ENCODE measurements at places on chromosomes 12 and 14.

- no peak for DNase-seq
These were observed 56.4 kb downstream of the UBR7 start for GRCh38 chr14:93263416-93263815.

- no peak for DNase-seq
These were observed 1.1 kb downstream of the ADSS1 start for GRCh38 chr14:104724981-104725771.

- DNase-seq: no peak
These were observed 7.2 kb downstream of the DNAI7 start for GRCh38 chr12:25187781-25188180.

DNA sequence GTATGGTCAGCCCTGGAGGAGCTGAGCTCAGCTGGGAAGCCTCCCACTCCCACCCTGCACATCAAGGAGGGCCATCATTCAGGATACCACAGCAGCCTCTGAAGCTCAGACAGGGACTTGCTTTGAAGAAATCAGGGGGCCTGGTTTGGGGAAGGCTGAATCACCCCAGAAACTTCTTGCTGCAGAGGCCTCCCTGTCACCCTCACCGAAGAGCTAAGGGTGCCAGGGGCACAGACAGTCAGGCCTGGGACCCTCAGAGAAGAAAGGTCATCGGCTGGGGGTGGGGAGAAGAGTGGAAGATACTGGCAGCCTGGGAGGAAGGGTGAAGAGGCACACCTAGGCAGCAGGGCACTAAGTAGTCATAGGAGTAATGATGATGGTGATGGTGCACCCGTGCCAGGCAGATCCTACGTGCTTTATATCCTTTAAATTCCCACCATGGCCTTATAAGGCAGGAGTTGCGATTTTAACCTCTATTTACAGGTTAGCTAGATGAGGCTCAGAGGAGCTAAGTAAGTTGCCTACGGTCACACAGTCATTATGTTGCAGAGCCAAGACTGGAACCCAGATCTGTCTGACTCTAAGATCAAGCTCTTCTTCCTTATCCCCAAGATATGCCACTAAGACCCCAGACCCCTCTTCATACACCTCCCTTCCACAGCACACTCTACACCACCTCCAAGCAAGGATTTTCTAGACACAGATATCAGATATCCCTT, 28.5 kb upstream of the PNMA1 start:
- no peak for DNase-seq

DNA sequence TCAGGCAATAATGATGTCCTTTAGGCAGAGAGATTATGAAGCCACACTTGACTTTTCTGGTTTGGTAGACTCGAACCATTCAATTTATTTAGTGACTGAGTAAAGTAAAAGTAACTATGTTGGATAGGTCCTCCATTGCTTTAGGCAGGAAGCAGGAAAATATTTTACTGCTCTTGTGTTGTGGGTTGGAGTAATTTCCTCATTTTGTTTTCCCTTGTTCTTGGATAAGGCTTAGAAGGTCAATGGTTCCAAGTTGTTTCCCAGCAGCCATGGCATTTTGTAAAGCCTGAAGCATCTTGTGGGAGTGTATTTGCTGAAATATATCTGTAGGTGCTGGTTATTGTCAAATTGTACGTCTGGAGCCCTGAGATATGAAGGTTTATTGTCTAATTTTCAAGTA, 161.2 kb upstream of the SLC38A2 start:
- no peak for DNase-seq

- no peak for DNase-seq
These were observed 32.4 kb downstream of the EPS8 start for GRCh38 chr12:15756822-15757221.

GRCh38 chr12:1801303-1801975, 18.9 kb upstream of the LRTM2 start:
- DNase-seq: no peak

- no peak for DNase-seq
These were observed 21.7 kb upstream of the NUP107 start for GRCh38 chr12:68665016-68665569.

GRCh38 chr12:31813305-31813704, 84.5 kb upstream of the AMN1 start:
- no peak for DNase-seq

DNA sequence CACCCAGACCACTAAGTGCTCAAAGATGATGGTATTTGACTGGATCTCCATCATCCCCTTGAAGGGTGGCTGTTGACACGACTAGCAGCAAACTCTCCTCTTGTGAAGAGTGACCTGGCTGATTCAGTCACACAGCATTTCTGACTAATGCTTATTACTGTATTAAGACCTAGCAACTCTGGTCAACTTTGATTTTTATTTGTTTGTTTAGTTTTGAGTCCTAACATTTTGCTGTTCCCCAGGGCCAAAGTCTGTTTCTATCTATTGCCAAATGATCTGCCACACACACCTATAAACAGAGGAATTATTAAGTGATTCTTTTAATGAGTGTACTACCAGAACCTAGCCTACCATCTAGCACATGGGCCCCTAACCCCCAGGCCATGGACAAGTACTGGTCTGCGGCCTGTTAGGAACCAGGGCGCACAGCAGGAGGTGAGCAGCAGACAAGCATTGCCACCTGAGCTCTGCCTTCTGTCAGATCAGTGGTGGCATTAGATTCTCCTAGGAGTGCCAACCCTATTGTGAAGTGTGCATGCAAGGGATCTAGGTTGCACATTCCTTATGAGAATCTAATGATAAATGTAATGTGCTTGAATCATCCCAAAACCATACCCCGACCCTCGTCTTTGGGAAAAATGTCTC, 120.0 kb downstream of the RPS6KA5 start:
- no peak for DNase-seq

DNA sequence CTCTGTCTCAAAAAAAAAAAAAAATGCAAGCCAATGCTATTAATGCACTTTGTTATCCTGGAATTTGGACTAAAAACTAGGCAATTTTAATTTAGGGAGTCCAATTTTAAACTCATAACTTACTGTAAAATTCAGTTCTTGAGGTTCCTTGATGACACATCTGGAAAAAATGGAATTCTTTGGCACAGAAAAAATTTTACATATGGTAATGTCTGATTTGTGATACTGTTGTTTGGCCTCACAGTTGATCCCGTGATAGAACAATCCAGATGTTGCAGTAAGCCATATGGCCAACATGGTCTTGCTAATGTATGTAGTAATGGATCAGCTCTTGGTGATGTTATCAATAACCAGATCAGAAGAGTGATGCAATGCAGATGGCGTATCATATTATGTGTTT, 1089.8 kb downstream of the FLRT2 start:
- DNase-seq: no peak

DNA sequence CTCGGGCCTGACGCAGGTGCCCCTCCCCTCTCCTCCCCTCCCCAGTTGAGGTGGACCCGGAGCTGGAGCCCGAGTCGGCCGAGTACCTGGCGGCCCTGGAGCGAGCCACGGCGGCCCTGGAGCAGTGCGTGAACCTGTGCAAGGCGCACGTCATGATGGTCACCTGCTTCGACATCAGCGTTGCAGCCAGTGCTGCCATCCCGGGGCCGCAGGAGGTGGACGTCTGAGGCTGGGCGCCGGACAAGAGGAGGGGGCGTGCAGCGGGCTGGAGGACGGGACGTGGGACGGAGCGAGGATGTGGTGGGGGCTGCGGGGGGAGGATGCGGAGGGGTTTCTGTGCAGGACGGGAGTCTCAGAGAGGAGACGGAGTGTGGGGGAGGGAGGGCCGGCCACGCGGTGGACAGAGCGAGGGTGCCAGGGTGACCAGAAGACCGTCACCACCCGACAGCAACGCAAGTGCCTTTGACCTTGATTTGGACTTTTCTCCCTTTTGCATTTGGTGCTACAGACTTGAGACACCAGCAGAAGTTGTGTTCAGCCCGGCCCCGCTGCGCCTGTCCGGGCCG, 41.3 kb downstream of the KIF26A start:
- no peak for DNase-seq

DNA sequence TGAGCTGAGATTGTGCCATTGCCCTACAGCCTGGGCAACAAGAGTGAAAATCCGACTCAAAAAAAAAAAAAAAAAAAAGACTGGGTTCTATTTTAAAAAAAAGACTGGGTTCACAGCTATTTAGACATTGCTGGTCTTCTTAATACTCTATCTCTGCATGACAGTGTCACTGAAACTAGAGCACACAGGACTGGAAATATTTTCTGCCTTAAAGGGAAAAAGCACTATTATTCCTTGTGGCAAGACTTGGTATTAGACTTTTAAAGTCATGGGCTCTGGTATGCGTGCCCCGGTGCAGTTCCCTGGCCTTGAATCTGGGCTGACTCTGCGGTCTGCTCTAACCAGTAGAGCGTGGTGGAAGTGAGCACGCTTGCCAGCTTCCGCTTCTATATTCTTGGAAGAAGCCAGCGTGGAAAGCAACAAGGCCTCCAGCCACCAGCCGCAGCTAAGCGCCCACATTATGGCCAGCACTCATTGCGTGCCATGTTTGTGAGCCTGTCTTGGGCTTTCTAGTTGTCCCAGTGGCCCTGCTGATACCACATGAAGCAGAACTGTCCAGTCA, 31.3 kb downstream of the PRKAB1 start:
- no peak for DNase-seq

DNA sequence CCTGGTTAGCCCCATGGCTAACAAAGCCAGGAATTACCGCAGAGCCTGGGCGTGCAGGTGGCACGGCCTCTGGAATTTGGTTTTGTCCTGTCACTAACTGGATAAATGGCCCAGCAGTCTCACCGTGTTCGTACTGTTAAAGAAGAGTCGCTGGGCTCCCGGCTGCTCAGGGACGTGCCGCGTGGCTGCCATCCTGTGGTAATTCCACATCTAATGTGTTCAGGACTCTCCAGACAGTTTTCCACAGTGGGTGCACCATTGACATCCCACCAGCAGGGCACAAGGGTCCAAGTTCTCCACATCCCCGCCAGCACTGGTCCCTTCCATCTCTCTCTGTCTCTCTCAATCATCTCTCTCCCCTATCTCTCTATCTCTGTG, 19.6 kb downstream of the NOC4L start:
- no peak for DNase-seq

DNA sequence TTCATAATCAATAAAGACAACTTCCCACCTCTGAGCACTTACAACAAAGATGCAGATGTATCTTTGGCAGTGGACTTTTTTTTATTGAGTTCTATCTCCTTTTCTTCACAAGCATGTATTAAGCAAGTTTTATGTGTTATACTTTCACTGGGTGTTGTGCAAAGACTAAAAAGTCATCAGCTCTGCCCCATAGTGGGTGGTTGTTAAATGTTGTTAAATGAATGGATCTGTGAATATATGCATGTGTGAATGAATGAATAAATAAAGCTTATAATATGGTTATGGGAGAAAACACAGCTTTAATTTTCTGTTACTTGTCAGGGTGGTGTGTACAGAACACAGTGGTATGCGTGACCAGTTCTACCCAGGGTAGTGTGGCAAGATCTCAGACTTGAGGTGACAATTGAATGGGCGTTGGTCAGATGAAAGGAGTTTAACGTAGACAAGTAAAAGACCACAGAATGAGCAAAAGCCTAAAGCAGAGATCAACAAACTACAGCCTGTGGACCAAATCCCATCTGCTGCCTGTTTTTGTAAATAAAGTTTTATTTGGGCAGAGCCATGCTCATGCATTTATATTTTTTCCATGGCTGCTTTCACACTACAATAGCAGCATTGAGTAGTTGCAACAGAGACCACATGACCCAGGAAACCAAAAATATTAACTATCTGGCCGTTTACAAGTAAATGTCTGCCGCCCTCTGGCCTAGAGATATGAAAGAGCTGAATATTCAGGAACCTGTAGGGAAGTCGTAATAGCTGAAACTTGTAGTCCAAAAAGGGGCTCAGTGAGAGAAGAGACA, 207.4 kb upstream of the EEA1 start:
- no peak for DNase-seq

DNA sequence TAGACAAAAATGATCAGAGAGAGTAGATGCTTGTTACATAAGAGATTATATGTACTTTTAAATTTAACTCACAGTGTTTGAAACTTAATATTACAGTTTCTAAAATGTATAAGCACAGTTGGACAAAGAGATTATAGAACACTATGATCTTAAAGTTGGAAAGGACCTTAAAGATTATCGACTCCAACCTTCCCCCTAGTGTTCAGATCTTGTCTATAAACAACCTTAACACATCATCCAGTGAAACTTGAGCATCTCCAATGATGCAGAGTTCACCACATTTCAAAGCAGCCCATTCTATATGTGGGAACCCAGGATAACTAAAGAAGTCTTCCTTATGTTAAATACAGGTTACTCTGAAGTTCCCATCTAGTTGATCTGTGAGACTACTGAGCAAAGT, 480.8 kb downstream of the RMST start:
- DNase-seq: no peak

DNA sequence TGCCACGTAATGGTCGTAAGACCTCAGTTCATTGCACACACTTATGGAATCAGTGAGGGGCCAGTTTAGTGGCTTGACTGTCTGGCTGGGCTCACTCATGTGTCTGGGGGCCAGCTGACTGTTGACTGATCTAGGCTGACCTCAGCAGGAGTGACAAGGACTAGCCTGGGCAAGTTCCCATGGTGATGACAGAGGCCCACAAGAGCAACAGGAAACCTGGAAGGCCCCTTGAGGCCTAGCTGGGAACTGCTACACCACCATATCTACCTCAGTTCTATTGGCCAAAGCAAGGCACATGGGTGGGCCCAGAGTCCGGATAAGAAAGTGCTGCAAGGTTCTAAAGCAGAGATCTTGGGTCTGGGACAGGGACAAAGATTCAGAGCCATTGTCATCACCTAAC, 21.3 kb upstream of the RFLNA start:
- no peak for DNase-seq

DNA sequence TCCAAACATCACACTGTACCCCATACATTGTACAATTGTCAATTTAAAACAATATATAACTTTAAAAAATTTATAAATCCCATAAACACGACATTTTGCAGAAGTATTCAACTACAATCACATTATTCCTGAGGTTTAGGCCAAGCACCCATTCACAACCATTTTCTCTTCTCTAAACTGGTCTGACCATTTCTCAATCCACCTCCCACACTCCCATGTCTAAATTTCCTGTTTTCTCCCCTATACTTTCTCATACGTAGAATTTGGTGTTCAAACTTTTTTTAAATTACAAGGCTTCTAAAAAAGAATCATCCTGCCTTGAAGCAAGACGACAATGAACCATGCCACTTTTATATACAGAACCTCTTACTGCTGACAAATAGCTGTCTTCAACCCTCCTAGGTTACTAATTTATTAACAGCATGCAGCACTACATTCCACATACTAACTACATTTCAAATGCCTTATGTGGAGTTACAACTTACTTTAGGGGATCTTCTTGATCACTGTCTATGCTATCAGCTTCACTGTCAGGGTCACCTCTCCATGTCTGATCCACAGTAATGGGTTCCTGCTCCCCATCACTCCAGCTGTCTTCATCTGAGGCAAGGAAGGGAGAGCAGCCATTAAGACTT, 3.4 kb downstream of the KANSL2 start:
- DNase-seq: no peak

GRCh38 chr12:1277905-1278304, 286.9 kb downstream of the ERC1 start:
- no peak for DNase-seq

- DNase-seq: no peak
These were observed 8.6 kb downstream of the ISCU start for GRCh38 chr12:108570743-108571608.

GRCh38 chr14:96001866-96002497, 37.2 kb upstream of the C14orf132 start:
- no peak for DNase-seq

- no peak for DNase-seq
These were observed 4.9 kb upstream of the VASH1 start for GRCh38 chr14:76756371-76756750.
